ENCODE measurements at places on chromosomes 12 and 14. TPM values are rescaled to one million over a fixed set of nuclear protein-coding genes. Genes with fewer than 3 reads are reported as not detected.

Gene SMIM41
- total RNA-seq: not detected

Gene RTN1
- 88.2 TPM for total RNA-seq

Gene ZNF891
- total RNA-seq: 9.5 TPM

Gene AQP5
- 82.5 TPM for total RNA-seq

Gene TOMM20L
- not detected for total RNA-seq

Gene EXOC3L4
- total RNA-seq: 0.16 TPM

Gene CARMIL3
- 7.8 TPM for total RNA-seq

Gene TRPV4
- total RNA-seq: 1.4 TPM

Gene KLRF1
- 1.1 TPM for total RNA-seq

Gene GPR132
- 0.66 TPM for total RNA-seq

Gene C14orf39
- total RNA-seq: 8.5 TPM

Gene NANOG
- not detected for total RNA-seq

Gene TEP1
- 13.4 TPM for total RNA-seq

Gene ATN1
- 50.9 TPM for total RNA-seq

Gene IFNG-AS1
- total RNA-seq: 4.9 TPM

Gene JPH4
- total RNA-seq: 10.6 TPM

Gene KRT6C
- not detected for total RNA-seq

Gene MED13L
- 319 TPM for total RNA-seq

Gene CKB
- 814 TPM for total RNA-seq

Gene NOVA1
- total RNA-seq: 45.1 TPM

Gene SLC2A3
- total RNA-seq: 158 TPM

Gene ACOT4
- total RNA-seq: 0.44 TPM

Gene ARHGAP9
- total RNA-seq: 4.0 TPM

Gene MYF6
- total RNA-seq: 19.2 TPM

Gene CRIP1
- total RNA-seq: 18.5 TPM

Gene RND1
- 2.3 TPM for total RNA-seq

Gene SLC6A13
- total RNA-seq: 37.5 TPM

Gene KLRK1
- total RNA-seq: 1.2 TPM

Gene CLEC4C
- not detected for total RNA-seq

Gene UNG
- total RNA-seq: 31.3 TPM

Gene SLC6A12
- total RNA-seq: 4.0 TPM

Gene KRT75
- 0.71 TPM for total RNA-seq

Gene FOXG1
- total RNA-seq: 1.2 TPM

Gene FAR2
- 14.7 TPM for total RNA-seq

Gene LRRK2
- total RNA-seq: 19.8 TPM

Gene GLT1D1
- 8.6 TPM for total RNA-seq

Gene CCNT1
- 43.7 TPM for total RNA-seq

Gene WNT1
- not detected for total RNA-seq

Gene AKAP3
- total RNA-seq: 0.99 TPM

Gene PDE3A
- 72.1 TPM for total RNA-seq

Gene KLRC2
- not detected for total RNA-seq

All from camera-type eye (tissue), 1 donor.